ENCODE measurements at places on chromosomes 1 and 21. TPM values are rescaled to one million over a fixed set of nuclear protein-coding genes. Genes with fewer than 3 reads are reported as not detected.

GRCh38 chr1:100907887-100908286 lies 12.0 kb downstream of the SLC30A7 start:
- no peak for DNase-seq

DNA sequence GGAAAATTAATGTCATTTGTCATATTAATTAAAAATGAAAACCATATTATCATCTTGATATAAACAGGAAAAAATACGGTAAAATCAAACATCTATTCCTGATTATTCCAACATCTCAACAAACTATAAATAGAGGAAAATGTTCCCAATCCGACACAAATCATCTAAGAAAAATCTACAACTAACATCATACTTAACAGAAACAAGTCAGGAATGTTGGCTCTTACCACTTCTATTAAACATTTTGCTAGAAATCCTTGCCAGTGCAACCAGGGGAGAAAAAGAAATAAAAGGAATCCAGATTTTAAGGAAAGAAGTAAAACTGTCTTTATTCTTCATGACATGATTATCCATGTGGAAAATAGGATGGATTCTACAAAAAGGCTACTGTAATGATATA lies 77.0 kb upstream of the IRF2BP2 start:
- no peak for DNase-seq

DNA sequence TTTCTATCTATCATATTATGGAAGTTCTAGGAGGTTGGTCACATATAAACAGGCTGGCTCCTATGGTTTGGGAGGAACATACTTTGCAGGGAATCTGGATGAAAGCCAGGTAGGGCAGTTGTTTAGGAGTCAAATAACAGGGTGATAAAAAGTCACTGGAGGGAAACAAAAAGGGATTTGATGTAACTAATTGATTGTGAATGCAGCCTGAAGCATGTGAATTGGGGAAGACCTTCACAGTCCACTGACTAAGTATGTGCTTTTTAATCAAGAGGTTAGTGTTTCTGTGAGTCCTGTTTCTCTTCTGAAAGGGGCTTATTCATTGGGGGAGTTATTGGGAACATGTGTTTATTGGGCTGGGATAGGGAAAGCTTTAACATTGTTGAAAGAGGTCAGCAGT lies 41.3 kb downstream of the HMCN1 start:
- DNase-seq = no peak

DNA sequence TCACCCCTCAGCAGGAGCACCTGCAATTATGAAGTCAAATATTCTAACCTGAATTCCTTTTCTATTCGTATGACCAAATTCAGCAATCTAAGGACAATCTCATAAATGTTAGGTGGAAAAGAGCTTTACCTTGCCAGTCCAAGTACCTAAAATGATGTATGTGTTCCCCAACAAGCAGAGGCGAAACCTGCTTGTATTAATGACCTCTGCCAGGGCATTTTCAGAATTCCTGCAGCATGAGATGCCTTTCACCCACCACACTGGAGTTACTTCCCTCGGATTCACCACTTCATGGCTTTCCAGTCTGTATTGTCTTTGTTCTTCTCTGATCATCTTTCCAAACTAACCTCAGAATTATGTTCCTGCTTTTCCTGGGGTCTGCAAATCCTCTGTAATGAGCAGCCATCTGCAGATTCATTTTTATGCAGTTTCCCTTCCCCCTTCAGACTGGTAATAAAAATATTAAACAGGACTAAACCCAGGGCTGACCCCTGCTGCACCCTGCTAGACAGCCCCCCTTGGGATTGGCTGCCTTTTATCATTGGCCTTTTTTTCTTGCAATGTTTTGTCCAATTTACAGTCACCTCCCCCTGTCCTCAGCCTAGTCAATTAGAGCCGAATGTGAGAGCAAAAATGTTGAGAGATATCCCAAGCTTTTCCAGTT lies 26.6 kb upstream of the CASQ2 start:
- DNase-seq = no peak

- DNase-seq = no peak
Measured at GRCh38 chr1:177341773-177342172, 171.0 kb downstream of the BRINP2 start.

DNA sequence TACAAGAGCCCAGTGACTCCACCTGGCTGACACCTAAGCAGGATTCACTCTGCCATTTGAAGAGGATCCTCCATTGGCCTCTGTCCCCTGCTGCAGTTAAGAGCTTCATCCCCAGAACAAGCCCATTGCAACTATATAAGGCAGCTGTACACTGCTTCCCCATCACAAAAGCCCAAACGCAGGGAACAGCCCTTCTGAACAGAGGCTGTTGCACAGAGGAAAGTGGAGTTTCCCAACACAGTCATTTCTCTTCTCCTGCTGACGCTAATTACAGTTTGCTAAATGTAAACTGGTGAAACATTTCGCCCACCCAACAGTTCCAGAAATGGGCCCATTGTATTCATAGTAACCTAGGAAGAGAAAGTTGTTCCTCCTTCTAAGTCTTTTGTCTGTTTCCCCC lies 455.8 kb upstream of the DAB1 start:
- DNase-seq = no peak

DNA sequence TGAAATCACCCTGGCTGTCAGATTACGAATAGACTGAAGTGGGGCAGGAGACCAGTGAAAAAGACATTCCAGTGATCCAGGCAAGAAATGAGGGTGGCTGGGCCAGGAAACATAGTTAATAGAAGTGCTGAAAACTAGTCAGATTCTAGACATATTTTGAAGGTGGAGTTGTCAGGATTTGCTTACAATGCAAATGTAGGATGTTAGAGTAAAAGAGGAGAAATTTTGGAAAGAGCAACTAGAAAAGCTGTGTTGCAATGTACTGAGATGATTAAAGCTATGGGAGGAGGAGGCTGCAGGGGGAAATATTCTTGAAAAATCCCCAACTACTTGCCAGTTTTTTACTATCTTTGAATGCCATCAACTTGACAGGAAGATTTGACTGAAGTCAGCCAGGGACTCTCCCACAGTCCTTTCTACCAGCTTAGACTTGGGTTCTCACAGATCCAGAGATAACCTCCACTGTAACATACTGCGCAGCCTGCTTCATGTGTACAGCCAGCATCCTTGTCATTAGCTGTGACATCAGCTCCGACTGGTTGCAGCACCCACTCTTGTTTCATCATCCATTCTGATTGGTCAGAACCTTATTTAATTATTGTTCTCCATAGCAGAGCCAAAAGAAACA lies 109.7 kb downstream of the TSEN15 start:
- no peak for DNase-seq

The HES2 gene
- total RNA-seq = 0.14 TPM

The ADGRL2 gene
- total RNA-seq = 40.6 TPM

GRCh38 chr1:238916828-238917227 lies 469.5 kb upstream of the CHRM3 start:
- DNase-seq = no peak

The CR1 gene
- total RNA-seq = 6.3 TPM

The DENND2C gene
- 2.7 TPM for total RNA-seq

The A3GALT2 gene
- total RNA-seq = 0.24 TPM

DNA sequence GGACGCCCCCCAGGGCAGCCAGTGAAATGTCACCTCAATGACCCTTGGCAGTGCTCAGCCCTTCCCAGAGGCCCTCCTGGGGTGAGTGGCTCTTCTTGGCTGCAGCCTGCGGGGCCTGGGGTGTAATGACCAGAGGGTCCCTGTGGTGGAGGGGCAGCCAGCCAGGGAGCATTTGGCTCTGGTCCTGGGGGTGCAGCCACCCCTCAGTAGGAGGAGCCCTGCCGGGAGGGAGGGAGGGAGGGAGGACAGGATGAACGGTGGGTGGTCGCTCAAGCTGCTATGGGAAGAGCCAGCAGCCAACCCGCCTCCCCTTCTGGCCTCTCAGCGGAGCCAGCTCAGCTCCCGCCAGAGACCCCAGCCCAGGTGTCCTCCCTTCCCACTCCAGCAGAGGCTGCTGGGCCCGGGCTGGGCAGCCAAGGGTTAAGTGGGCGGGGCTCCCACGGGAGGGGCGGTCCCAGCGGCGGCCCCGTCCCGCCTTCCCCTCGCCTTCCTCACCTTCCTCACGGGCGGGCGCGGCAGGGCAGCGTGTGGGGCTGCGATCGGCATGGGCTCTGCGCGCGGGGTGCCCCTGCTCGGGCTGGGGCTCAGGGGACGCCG lies 9.0 kb upstream of the PLCH2 start:
- no peak for DNase-seq

The AADACL3 gene
- total RNA-seq = not detected

DNA sequence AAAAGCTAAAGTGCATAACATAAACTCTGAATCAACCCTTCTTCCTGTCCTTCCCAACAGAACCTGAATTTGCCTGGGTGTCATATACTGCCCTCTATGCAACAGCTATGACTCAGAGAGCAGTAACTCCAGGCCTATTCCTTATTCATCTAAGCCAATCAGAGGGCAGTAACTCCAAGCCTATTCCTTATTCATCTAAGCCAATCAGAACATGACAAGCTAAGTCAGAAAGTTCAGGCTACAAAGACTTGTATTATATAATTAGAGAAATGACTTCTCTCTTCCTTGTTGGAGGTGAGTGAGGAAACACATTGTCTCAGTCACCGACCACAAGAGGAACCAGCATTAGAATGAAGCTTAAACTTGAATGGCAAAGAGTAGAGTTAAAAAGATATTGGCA lies 26.2 kb upstream of the TADA1 start:
- no peak for DNase-seq

DNA sequence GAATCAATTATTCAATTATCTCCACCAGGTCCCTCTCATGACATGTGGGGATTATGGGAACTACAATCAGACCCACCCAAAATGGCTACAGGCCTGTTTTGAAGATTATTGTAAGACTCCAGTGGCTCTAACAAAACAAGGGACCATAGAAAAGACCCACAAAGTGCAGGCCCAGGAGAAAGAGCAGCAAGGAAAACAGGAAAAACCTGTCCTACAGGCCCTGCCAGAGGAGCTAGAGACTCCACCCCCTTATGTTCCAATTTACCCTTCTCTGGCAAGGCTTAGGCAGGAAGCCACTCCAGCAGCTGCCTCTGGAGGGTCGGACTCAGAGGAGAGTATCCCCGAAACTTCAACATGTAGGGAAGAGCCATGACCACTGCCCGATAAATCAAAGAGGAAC lies 96.5 kb downstream of the LIPI start:
- no peak for DNase-seq

The OLIG2 gene
- not detected for total RNA-seq

GRCh38 chr1:40352126-40352525 lies 21.4 kb upstream of the SMAP2 start:
- DNase-seq = no peak

The SPATA21 gene
- not detected for total RNA-seq

DNA sequence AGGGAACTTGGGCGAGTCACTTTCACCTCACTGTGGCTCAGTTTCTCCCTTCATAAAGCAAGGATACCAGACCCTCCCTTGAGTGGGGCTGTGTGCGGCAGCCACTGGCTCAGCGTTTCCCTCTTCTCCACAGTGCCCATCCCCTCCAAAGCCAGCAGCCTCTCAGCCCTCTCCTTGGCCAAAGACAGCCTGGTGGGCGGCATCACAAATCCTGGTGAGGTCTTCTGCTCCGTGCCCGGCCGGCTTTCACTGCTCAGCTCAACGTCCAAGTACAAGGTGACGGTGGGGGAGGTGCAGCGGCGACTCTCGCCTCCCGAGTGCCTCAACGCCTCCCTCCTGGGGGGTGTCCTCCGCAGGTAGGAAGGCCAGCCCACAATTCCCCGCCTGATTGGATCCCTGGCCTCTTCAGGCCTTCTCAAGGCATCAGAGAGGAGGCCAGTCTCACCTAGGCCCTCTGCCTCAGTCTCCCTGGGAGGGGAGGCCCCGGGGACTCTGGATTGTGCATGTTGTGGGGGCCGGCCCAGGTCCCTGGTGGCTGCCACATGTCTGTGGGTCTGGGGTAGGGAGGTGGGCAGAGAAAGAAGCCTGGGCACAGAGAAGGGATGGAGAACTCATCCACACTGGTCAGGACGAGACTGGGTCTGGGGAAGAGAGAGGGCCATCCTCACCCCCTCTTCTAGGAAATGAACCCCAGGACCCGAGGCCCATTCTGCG lies 15.2 kb downstream of the TFAP2E start:
- no peak for DNase-seq

The CNTN2 gene
- total RNA-seq = 0.14 TPM

- no peak for DNase-seq
Measured at GRCh38 chr1:181179987-181180365, 91.5 kb downstream of the IER5 start.

DNA sequence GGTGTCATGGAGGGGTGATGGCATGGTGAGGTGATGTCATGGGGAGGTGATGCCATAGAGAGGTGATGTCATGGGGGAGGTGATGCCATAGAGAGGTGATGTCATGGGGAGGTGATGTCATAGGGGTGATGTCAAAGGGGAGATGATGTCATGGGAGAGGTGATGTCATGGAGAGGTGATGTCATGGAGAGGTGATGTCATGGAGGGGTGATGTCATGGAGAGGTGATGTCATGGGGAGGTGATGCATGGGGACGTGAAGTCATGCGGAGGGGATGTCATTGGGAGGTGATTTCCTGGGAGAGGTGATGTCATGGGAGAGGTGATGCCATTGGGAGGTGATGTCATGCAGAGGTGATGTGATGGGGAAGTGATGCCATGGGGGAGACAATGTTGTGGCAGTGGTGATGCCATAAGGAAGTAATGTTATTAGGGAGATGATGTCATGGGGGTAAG lies 92.1 kb upstream of the C1orf174 start:
- DNase-seq = peak; percentile 5

The PTGFR gene
- total RNA-seq = 9.5 TPM

DNA sequence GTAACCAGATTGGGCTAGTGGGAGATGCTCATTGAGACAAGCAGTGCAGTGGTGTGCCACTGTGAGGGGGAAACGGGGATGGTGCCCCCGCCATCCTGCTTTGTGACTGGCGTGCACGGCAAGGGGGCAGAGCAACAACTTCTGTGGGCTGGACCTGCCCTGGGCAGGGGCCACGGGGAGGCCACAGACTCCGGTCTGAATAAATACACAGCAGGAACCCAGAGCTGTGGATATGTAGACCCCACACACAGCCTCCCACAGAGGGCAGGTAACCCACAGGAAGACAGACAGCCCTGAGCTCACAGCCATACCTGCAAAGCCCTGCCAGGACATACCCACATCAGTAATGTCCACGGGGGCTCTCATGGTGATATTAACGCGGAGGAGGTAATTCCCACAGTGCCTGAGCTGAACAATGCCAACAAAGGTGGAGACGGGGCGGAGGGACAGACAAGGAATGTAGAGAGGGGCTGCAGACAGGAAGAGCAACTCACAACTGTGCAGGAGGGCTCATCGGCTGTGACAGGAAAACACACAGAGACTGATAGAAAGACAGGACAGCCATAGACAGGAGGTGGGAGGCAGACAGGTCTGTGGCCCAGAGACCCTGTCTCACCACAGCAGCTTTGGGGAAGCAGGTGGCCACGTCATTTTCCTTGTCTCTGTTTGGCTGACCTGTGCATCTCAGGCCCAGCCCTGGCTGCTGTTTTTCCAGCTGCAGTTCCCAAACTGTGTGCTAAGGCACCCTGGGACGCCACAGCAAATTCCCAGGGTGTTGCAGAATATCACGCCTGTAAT lies 4.9 kb upstream of the WNT3A start:
- peak; percentile 73 for DNase-seq

GRCh38 chr1:3571263-3571662 lies 40.0 kb downstream of the MEGF6 start:
- no peak for DNase-seq

- no peak for DNase-seq
Measured at GRCh38 chr1:240803151-240803550, 191.2 kb upstream of the GREM2 start.

The GPA33 gene
- not detected for total RNA-seq

GRCh38 chr1:186715887-186716809 lies 35.9 kb upstream of the PTGS2 start:
- DNase-seq = no peak
